ENCODE measurements at places on chromosomes 12 and 14. TPM values are rescaled to one million over a fixed set of nuclear protein-coding genes. Genes with fewer than 3 reads are reported as not detected.

DNA sequence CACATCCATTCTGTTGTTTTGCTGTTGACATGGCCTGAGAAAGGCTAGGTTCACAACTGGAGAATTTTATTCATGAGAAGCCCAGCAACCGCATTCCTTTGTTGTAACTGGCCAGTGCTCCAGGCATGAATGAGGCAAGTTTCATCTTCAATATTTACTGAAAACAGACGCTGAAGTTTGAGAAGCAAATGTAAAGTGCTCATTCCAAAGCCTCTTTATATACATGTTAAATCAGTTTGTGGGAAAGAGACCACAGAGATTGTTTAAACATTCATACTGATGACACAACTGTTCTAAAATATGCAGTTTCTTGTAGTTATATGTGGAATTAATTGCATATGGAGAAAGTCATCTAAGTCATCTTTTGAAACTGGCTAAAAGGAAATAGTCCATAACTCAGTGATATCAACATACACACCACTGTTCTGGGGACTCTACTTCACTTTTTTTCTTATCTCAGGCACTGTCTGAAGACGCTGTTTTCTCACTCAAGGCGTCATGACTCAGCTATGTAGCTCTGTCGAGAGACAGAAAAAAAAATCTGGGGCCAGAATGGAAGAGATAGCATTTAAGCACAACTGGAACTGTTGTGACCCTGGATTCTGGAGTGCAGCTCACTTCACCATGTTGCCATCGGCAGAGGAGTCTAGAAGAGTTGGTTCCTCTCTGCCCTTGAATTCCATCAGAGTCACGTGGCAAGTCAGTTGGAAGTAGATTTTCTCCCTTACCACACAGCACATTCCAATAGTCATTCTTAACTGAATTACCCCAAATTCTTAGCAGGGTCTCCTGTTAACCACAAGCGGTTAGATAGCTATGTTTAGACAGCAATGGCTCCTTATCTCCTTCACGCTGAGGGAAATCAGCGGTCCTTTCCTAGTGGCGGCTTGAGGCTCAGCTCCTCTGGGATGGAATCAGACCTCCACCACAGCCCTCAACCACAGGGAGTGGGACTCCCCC is 258.4 kb upstream of the HMGA2 start:
- no peaks in the 10 kb centered on the region for H3K36me3 ChIP-seq
- DNase-seq, result peak; percentile 73
- no peaks in the 10 kb centered on the region for H3K27me3 ChIP-seq
- H3K27ac ChIP-seq, result peak overlapping the region; percentile 63
- H3K4me1 ChIP-seq, result peaks cover 57% of the 10 kb centered on the region

DNA sequence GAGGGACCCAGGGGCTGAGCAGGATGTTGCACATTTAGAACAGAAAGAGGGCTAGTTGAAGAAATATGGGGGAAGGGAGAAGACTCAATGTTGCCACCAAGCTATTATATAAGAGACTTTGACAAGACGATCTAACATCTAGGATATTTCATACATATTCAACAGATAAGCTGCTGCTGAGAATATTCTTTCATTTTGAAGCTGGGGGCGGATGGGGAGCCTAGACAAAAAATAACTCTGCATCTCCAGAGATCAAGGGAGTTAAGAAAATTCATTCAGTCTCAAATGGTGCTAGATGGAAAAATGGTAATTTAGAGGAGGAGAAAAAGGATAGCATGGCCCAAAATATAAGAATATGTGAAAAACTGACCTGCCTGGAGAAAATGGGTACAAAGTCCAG is 415.6 kb downstream of the MDGA2 start:
- no peaks in the 10 kb centered on the region for H3K27me3 ChIP-seq
- DNase-seq, result no peak
- no peak overlapping the region for H3K27ac ChIP-seq
- H3K36me3 ChIP-seq, result no peaks in the 10 kb centered on the region

GRCh38 chr14:32252030-32252670 is 49.1 kb upstream of the RNU6-8 start:
- no peak overlapping the region for H3K4me3 ChIP-seq
- no peak overlapping the region for H3K27ac ChIP-seq
- no peaks in the 10 kb centered on the region for H3K36me3 ChIP-seq
- DNase-seq, result peak; percentile 85
- no peaks in the 10 kb centered on the region for H3K27me3 ChIP-seq

DNA sequence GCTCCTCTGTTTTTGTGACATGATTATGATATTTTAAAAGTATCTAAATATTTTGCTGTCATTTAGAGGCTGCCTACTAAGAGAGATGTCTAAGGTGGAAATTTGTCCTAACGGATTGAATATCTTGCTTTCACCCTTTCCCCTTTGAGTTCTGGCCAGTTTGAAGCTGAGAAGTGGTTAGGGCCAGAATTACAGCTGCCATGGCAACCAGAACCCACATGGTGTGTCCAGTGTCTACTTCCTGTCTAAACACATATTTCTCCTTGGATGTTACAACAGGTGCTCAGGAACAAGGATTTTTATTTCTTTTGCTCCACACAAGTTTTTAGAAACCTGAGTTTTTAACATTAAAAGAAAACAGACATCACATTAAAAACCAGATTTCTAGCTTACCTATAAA is 335.1 kb upstream of the OR4E1 start:
- peaks cover 16% of the 10 kb centered on the region for H3K27me3 ChIP-seq
- no peaks in the 10 kb centered on the region for H3K36me3 ChIP-seq
- H3K27ac ChIP-seq, result no peak overlapping the region
- no peak for DNase-seq

GRCh38 chr12:107435520-107435919 is 250.1 kb upstream of the PWP1 start:
- no peak for DNase-seq
- no peak overlapping the region for H3K27ac ChIP-seq
- no peaks in the 10 kb centered on the region for H3K36me3 ChIP-seq
- H3K4me3 ChIP-seq, result no peak overlapping the region
- no peaks in the 10 kb centered on the region for H3K27me3 ChIP-seq

- H3K4me3 ChIP-seq, result no peak overlapping the region
- H3K27ac ChIP-seq, result no peak overlapping the region
- peaks cover 17% of the 10 kb centered on the region for H3K4me1 ChIP-seq
- no peaks in the 10 kb centered on the region for H3K27me3 ChIP-seq
- peak; percentile 37 for DNase-seq
- H3K36me3 ChIP-seq, result no peaks in the 10 kb centered on the region
Observed at GRCh38 chr12:53791735-53792326, 40.1 kb upstream of the CISTR start.

GRCh38 chr14:60561845-60562746 is 53.1 kb downstream of the SIX6 start:
- peak; percentile 94 for DNase-seq
- H3K36me3 ChIP-seq, result no peaks in the 10 kb centered on the region
- no peak overlapping the region for H3K4me3 ChIP-seq
- no peak overlapping the region for H3K27ac ChIP-seq
- no peaks in the 10 kb centered on the region for H3K27me3 ChIP-seq

DNA sequence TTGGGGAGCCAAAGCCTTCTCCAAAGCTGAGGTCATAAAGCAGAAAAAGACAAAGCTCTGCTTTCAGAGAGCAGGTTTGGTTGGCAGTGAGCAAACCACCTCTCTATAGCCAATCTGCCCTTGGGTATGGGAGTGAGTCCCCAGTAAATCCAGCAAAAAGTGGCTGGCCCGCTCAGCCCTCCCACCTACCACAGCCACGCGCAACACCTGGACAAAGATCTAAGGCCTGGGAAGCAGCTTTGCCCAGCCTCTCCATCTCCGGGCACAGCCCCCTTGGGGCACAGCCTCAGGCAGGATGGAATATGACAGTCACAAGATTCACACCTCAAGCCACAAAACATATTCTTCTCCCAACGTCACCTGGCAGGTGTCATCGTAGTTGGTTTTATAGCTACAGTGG is 211.7 kb upstream of the EEA1 start:
- no peak overlapping the region for H3K27ac ChIP-seq
- no peaks in the 10 kb centered on the region for H3K27me3 ChIP-seq
- DNase-seq, result no peak
- peaks cover 55% of the 10 kb centered on the region for H3K4me1 ChIP-seq
- no peaks in the 10 kb centered on the region for H3K36me3 ChIP-seq
- no peak overlapping the region for H3K4me3 ChIP-seq

GRCh38 chr12:103854372-103854973 is 13.4 kb upstream of the NT5DC3 start:
- H3K4me3 ChIP-seq, result no peak overlapping the region
- no peaks in the 10 kb centered on the region for H3K27me3 ChIP-seq
- no peaks in the 10 kb centered on the region for H3K36me3 ChIP-seq
- no peak for DNase-seq
- H3K27ac ChIP-seq, result no peak overlapping the region
- peaks cover 45% of the 10 kb centered on the region for H3K4me1 ChIP-seq

DNA sequence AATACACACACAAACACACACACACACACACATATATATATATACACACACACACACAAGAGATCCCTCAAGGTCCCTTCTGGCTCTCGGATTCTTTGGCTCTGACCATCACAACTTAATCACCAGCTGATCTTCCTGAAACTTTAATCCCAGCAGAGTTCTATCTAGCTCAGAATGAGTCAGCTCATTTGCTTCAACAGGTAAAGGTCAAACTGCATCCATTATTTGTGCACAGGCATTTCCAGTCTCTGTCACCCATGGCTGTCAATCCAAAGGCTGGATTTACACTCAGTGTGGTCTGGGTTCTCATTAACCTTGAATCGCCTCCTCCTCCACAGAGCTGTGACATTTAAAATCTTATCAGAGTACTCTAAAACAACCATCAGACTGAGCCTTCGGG is 113.3 kb upstream of the TMPO start:
- peak; percentile 70 for DNase-seq
- H3K4me3 ChIP-seq, result no peak overlapping the region
- no peak overlapping the region for H3K27ac ChIP-seq
- peaks cover 21% of the 10 kb centered on the region for H3K4me1 ChIP-seq

GRCh38 chr14:67360470-67361206 is 510 bp downstream of the EIF2S1 start:
- peaks cover 22% of the 10 kb centered on the region for H3K36me3 ChIP-seq
- H3K27me3 ChIP-seq, result no peaks in the 10 kb centered on the region
- H3K27ac ChIP-seq, result peak overlapping the region; percentile 79
- no peak for DNase-seq

GRCh38 chr12:115922952-115923564 is 354.4 kb downstream of the MED13L start:
- no peaks in the 10 kb centered on the region for H3K36me3 ChIP-seq
- DNase-seq, result peak; percentile 48
- peaks cover 24% of the 10 kb centered on the region for H3K27me3 ChIP-seq
- H3K4me1 ChIP-seq, result no peaks in the 10 kb centered on the region
- H3K27ac ChIP-seq, result no peak overlapping the region

GRCh38 chr14:94770251-94770749 is 387 bp upstream of the GSC start:
- H3K4me1 ChIP-seq, result no peaks in the 10 kb centered on the region
- no peak overlapping the region for H3K27ac ChIP-seq
- H3K36me3 ChIP-seq, result no peaks in the 10 kb centered on the region
- peaks cover 27% of the 10 kb centered on the region for H3K27me3 ChIP-seq
- no peak for DNase-seq

GRCh38 chr12:46230306-46230705 is 38.5 kb downstream of the SLC38A1 start:
- peaks cover 54% of the 10 kb centered on the region for H3K36me3 ChIP-seq
- H3K27me3 ChIP-seq, result no peaks in the 10 kb centered on the region
- no peak overlapping the region for H3K4me3 ChIP-seq

- no peak overlapping the region for H3K4me3 ChIP-seq
- DNase-seq, result no peak
- no peaks in the 10 kb centered on the region for H3K36me3 ChIP-seq
- H3K4me1 ChIP-seq, result no peaks in the 10 kb centered on the region
- peaks cover 41% of the 10 kb centered on the region for H3K27me3 ChIP-seq
Observed at GRCh38 chr12:113057565-113058485, 1.3 kb downstream of the DTX1 start.

- H3K4me3 ChIP-seq, result no peak overlapping the region
- H3K27me3 ChIP-seq, result peaks cover 73% of the 10 kb centered on the region
- H3K36me3 ChIP-seq, result no peaks in the 10 kb centered on the region
- H3K4me1 ChIP-seq, result no peaks in the 10 kb centered on the region
Observed at GRCh38 chr12:111203446-111203845, 165.4 kb downstream of the PHETA1 start.

DNA sequence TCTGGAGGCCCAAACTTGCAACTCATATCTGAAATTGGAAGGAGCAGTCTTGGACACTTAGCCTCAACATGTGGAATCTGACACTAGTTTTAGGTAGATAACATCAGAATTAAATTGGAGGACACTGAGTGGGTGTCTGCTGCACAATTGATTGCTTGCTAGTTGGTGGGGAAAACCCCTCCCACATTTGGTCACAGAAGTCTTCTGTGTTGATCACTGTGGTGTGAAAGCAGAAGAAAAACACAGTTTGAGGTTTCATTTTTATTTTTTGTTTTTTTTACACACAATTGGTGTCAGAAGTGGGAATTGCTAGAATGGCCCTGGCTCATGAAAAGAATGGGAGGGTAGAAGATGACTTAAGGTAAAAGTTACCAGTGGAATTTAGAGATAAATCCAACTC is 78.0 kb upstream of the CD163 start:
- no peaks in the 10 kb centered on the region for H3K4me1 ChIP-seq
- H3K36me3 ChIP-seq, result no peaks in the 10 kb centered on the region
- no peak for DNase-seq
- no peak overlapping the region for H3K27ac ChIP-seq
- no peak overlapping the region for H3K4me3 ChIP-seq

DNA sequence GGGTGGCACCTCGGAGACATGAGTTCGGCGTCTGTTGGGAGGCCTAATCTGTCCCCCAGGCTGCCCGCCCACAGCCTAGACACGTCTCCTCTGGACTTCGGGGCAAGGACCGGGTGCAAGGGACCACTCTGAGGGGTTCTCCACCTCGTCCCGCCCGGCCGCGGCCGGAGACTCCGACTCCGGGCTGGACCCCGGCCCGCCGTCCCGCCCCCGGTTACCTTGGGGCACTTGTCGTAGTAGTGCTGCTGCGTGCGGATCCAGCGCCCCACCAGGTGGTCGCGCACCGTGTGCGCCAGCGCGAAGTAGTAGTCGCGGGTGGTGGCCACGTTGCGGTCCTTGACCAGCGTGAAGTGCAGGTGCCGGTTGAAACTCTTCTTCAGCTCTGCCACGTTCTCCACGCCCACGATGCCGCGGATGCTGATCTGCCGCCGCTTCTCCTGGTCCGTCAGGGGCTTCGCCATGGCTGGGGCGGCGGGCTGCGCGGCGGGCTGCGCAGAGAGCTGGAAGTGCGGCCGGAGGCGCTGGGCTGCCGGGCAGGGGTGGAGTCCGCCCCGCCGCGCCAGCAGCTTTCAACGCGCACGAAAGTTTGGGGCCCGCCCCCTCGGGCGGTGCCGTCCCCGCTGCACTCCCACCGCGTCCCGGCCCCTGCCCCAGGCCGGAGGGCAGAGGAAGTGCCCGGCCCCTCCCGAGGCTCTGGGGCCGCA is at the start of gene PYGL:
TSS of gene PYGL (minus strand) at position 541 of the 704 bp plus-strand sequence. CDS start at position 461, 80 bp downstream.
- H3K4me3 ChIP-seq, result peak within 1 kb of the TSS; percentile 97
- peak; percentile 88 for DNase-seq
- H3K4me1 ChIP-seq, result peaks cover 19% of the 10 kb centered on the region
- no peaks in the 10 kb centered on the region for H3K27me3 ChIP-seq
- peak within 1 kb of the TSS; percentile 57 for H3K27ac ChIP-seq

The KRT73 gene
- not detected for total RNA-seq

The DDN gene
- total RNA-seq, result 3.5 TPM

The FGF23 gene
- not detected for total RNA-seq

The FAM186B gene
- 1.1 TPM for total RNA-seq

The VDR gene
- 19.6 TPM for total RNA-seq

The TPH2 gene
- not detected for total RNA-seq

The GUCY2C gene
- total RNA-seq, result not detected

The TROAP gene
- total RNA-seq, result 103 TPM

The PFDN5 gene
- total RNA-seq, result 519 TPM

The FSCB gene
- total RNA-seq, result 0.12 TPM

The RPGRIP1 gene
- total RNA-seq, result not detected

The REM2 gene
- total RNA-seq, result 0.18 TPM

The MFAP5 gene
- not detected for total RNA-seq

The GARIN6 gene
- total RNA-seq, result not detected

The BMP4 gene
- 8.7 TPM for total RNA-seq

The DAO gene
- not detected for total RNA-seq

The KCNK10 gene
- total RNA-seq, result not detected

The NAA30 gene
- 23.2 TPM for total RNA-seq

The MAPK1IP1L gene
- total RNA-seq, result 75.9 TPM

Data from PC-3 (cell line).